Neural crest cell (in vitro differentiated cells): ENCODE measurements at places on chromosomes 13 and 19. TPM values are rescaled to one million over a fixed set of nuclear protein-coding genes. Genes with fewer than 3 reads are reported as not detected.

DNA sequence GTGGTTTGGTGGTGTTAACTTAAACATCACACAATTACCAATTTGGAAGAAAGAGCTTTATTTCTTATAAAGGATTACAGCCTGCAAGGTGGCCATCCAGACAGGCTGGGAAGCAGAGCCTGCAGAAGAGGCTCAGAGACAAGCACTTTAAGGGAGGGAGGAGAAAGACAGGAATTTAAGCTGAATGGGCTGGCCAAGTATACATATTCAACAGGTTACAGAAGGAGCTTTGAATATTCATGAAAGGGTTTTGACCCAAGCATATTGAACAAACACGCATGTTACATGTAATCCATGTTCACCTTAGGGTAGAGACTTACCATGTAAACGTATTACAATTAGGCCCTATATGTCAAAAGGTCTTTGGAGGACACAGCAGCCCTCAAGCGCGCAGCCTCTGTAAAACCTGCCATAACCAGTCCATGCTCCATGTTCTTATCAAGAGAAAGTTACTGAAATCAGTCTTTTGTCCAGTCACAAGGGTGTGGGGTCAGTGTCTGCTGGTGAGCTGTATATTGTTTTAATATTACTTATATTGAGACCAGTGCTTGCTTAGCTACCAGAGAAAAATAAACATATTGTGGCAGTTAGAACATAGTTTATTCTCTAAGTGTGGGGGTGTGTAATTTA is 19.9 kb downstream of the SIGLEC7 start:
- DNase-seq = no peak
- H3K4me1 ChIP-seq = no peaks in the 10 kb centered on the region
- no peak overlapping the region for H3K27ac ChIP-seq
- peaks cover 24% of the 10 kb centered on the region for H3K27me3 ChIP-seq
- H3K36me3 ChIP-seq = no peaks in the 10 kb centered on the region
- H3K4me3 ChIP-seq = no peak overlapping the region

DNA sequence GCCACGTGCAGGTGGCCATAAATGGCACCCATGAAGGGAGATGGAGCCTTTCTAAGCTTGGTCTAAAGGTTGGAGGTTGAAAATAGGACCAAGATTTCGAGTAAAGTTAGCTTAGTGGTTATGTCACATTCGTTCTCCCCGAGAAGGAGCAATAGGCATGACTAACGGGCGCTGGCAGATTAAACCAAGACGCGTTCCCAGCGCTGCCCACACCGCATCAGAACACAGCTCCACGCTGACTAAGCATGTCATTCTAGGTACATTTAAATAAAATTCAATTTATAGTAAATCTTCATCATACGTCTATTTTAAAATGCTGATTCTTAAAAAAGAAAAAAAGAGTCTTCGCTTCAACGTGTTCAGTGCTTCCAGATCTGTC is 95.0 kb upstream of the IRS2 start:
- H3K4me1 ChIP-seq = no peaks in the 10 kb centered on the region
- H3K27ac ChIP-seq = peak overlapping the region; percentile 19
- H3K36me3 ChIP-seq = no peaks in the 10 kb centered on the region
- no peaks in the 10 kb centered on the region for H3K27me3 ChIP-seq
- H3K4me3 ChIP-seq = no peak overlapping the region

GRCh38 chr13:99406799-99407201 is 94.5 kb upstream of the TM9SF2 start:
- peaks cover 4% of the 10 kb centered on the region for H3K4me1 ChIP-seq
- DNase-seq = no peak
- H3K4me3 ChIP-seq = no peak overlapping the region
- peaks cover 10% of the 10 kb centered on the region for H3K27me3 ChIP-seq
- no peaks in the 10 kb centered on the region for H3K36me3 ChIP-seq

- H3K4me1 ChIP-seq = peaks cover 5% of the 10 kb centered on the region
- peaks cover 6% of the 10 kb centered on the region for H3K27me3 ChIP-seq
- H3K27ac ChIP-seq = no peak overlapping the region
- H3K36me3 ChIP-seq = peaks cover 9% of the 10 kb centered on the region
- DNase-seq = no peak
- H3K4me3 ChIP-seq = peak overlapping the region; percentile 51
Measured at GRCh38 chr19:13959962-13960862, 7.9 kb downstream of the DCAF15 start.

GRCh38 chr13:35797991-35798390 is 321.5 kb upstream of the MAB21L1 start:
- H3K4me1 ChIP-seq = no peaks in the 10 kb centered on the region
- no peak for DNase-seq
- H3K4me3 ChIP-seq = no peak overlapping the region
- H3K36me3 ChIP-seq = no peaks in the 10 kb centered on the region
- no peak overlapping the region for H3K27ac ChIP-seq

DNA sequence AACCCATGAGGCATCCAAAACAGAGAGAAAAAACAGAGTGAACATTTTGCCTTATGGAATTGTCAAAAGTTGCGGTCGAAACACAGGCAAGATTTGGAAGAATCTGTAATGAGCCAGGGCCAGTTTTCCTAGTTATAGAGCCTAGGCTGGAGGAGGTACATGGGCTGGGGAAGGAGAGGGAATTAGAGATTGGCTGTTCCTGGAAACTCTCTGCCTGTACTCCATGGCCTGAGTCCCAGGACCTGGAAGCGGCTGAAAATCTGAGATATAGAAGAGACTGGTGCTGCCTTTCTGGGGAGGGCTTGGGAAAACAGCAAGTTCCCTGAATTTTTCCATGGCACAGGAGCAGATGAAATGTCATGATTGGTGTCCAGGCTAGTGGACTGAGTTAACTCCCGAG is 122.8 kb upstream of the KLF12 start:
- H3K27ac ChIP-seq = no peak overlapping the region
- DNase-seq = no peak
- no peaks in the 10 kb centered on the region for H3K27me3 ChIP-seq
- no peak overlapping the region for H3K4me3 ChIP-seq
- H3K36me3 ChIP-seq = no peaks in the 10 kb centered on the region

POGLUT2 gene
- total RNA-seq = 29.9 and 31.1 TPM in 2 replicates
